ENCODE measurements at places on chromosomes 1 and 21.
A peak's percentile ranks its signal among the peaks of the same experiment; 100 is the strongest.

GRCh38 chr1:23216771-23217420 is 406 bp downstream of the HTR1D start:
- peak; percentile 14 for DNase-seq

DNA sequence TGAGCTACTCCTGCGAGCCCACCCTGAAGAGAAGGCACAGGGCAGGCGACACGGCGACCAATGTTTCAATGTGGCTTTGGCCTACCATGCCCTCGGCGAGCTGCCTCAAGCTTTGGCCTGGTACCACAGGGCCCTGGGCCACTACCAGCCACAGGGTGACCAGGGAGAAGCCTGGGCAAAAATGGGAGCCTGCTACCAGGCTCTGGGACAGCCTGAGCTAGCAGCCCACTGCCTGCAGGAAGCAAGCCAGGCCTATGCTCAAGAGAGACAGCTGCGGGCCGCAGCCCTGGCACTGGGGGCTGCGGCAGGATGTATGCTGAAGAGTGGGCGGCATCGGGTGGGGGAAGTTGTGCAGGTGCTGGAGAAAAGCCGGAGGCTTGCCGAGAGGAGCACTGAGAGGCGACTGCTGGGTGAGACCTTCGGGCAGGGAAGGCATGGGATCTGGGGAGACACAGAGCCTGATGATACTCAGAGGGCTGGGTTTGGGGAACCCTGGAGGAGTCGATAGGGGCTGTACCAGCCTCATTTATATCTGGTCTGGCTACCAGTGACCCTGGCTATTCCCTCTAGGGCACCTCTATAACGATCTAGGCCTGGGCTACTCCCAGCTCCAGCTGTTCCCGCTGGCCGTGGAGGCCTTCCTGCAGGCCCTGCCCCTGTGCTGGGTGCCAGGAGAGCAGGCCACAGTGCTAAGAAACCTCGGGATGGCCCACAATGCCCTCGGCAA is 2.3 kb downstream of the TTC24 start:
- peak; percentile 57 for DNase-seq

DNA sequence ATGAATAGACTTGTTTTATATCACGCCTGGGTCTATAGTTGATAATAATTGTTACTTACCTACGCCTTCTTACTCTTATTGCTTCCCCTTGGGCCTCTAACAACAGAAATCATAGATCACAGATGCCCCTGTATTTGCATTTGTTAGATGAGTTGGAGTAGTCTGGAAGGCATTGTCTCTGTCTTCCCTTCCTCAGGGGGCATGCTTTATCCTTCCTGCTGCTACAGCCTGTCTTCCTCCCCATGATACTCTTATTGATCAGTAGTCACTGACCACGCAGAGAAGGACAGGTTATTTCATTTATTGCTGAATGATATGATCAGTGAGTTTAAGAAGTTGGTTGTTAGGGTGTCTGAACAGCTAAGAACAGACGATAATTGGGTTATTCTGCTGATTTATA is 98.4 kb downstream of the DNM3 start:
- no peak for DNase-seq

GRCh38 chr1:31595836-31596736 is 19.8 kb downstream of the TINAGL1 start:
- DNase-seq, result no peak

DNA sequence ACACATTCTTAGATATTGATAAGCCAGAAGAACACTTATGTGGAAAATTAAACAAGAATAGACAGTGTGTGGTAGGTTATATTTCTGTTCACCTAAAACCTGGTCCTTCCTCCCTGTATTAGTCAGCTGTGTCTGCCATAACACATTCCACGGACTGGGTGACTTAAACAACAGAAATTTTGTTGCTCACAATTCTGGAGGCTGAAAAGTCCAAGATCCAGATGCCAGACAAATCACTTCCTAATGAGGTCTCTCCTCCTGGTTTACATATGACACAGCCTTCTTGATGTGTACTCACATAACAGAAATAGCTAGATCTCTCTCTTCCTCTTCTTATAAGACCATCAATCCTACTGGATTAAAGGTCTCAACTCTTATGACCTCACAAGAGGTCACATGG is 25.7 kb downstream of the JMJD4 start:
- no peak for DNase-seq

DNA sequence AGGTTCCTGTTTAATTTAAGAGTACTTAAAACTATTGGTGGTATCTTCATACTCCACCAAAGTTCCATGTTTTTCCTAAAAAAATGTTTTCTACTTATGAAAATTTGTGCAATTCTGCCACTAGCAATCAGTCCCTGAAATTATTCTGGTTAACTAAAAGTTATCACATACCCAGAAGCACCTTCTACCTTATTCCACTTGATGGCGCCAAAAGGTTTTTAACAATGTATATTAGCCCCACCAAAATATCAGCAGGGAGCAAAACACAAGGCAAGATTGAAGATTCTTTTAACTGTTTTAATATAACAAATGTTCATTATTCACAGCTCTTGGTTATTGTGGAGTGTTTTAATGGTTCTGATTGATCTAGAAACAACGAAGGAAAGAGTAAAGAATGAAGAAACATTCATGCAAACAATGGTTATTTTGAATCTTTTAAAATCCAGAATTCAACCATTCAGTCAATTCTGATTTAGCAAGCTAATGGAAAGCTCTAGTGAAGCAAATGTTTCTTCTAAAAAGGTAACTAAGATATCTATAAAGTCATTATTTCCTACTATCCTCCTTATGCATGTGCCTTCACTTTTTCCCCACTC is 67.2 kb downstream of the TTLL7 start:
- peak; percentile 15 for DNase-seq

DNA sequence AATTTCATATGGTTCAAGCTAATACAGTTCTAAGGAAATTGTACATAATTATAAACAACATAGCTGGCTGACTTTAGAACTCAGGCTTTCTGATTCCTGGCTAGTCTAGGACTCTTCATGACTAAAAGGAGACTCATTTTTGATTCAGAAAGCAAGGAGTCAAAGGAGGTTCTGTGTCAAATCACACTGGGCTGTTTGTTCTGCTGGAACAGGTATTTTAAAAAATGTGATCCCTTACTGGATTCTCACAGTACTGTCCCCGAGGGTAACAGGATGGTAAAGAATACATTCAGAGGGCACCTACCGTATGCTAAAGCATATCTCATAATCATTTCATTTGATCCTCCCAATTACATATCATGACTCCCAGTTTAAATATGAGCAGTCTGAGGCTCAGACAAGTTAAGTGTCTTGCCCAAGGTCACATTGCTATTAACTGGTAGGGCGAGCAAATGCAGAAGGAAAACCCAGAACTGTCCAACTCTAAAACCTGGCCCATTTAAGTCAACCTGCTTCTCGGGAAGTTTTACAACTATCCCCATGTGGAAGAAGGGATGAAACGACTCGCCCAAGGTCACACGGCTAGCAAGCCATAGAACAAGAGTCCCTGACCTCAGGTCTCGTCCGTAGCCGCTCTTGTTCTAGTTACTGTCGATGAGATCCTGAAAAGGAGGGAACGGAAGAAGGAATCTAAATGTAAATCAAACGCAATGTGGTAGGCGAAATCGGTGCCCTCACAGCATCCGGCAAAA is 675 bp downstream of the MYSM1 start:
- DNase-seq, result no peak

DNA sequence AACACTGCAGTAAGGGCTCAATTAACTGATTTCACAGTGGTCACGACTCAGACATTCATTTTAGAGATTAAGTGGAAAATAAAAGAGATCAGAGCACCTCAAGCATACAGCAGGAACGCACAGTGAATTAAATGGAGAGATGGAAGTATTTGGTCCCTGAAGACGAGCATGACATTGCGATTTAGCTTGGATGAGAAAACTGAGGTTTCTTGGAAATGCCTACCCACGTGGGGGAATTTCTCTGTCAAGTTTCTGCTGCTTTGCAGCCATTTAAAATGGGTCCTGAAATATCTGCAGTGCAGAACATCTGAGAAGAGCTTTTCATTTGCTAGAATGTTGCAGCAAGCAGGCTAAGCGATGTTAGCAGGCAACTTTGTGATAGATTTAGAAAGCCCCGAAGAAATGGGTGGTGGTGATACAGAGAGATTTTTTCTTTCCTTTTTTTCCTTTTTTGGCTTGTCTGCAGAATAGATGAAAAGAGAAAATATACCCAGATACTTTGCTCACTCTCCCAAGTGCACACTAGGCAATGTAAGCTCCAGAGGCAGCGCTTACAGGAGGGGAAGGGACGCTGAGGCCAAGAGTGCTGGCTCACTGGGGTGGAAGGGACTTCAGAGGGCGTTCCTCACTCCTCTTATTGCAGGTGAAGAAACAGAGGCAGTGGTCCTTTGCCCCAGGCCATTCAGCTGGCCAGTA is 258.0 kb downstream of the KCNJ6 start:
- no peak for DNase-seq

DNA sequence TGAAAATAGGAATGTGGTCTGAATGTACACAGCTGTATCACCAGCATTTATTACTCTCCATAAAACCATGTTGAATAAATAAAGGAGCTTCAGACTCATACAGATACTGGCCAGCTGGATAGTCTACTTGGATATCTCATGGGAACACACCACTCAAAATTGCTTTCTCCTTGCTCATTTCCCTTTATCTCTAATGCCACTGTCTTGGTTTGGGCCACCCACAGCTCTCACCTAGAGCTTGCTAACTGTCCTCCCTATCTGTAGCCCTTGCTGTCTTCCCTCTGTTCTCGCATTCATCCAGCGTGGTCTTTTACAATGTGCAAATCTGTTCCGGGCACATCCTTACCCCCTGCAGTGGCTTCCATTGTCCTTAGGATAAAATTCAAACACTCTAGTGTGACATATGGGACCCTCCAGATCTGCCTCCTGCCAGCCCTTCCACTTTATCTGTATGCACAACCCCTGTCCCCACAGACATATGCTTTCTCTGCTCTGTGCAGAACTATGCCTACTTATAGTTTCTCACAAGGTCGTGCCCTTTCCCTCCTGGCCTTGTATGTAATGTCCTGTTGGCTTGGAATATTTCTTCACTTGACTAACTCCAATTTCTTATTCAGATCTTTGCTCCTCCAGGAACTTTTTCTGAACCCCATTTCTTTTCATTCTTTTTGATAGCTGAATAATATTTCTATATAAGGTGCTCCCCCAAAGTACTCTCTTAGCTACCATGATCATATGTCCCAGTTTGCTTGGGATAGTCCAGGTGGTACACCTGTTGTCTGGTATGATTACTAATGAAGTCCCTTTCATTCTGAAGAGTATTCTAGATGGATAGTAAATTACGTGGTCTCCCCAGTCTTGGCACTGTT is 2.9 kb downstream of the FLVCR1 start:
- DNase-seq, result no peak

GRCh38 chr1:179476484-179476883 is 99.3 kb downstream of the NPHS2 start:
- DNase-seq, result no peak

DNA sequence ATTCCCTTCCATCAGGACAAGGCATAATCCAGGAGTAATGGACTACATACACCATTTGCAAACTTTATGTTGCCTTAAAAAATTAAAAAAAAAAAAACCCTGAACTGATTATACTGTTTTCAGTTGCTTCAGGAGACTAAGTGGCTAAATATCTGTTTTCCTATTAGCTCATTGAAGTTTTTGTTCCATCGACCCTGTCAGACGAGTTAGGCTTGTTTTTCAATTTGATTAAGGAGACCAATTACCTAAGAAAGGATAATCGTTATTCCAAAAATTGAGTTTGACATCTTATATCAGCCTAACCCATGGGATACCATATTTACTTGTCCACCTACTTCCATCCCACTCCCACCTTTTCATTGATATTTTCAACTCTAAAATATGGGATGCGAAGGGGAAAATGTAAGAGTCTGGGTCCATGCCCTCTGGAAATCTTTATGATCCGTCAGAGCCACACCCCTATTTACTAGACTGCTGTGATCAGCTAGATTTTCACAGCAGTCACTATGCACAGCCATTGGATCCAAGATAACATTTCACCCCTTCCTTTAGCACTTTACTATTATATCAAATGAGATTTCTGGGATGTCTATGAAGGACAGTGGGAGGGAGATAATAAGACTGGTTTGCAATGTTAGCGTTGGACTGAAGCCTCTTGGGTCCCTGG is 41.0 kb downstream of the IL12RB2 start:
- DNase-seq, result no peak

DNA sequence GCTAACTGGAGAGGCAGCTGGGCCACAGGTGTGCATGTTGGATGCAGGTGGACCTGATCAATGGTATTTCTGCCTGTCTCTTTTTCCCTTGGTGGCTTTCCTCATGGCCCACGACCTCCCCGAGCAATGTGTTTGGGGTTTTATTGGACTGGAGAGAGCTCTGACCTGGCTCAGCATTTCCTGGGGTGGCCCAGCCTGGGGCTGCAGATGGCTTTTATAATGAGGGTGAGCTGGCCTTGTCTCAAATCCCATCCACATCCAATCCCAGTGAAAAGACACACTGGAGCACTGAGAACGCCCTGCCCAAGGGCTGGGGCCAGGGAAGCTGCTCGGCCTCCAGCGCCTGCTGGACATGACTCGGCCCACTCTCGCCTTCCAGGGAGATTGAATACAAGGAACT is 44.1 kb downstream of the SIM2 start:
- DNase-seq, result no peak

DNA sequence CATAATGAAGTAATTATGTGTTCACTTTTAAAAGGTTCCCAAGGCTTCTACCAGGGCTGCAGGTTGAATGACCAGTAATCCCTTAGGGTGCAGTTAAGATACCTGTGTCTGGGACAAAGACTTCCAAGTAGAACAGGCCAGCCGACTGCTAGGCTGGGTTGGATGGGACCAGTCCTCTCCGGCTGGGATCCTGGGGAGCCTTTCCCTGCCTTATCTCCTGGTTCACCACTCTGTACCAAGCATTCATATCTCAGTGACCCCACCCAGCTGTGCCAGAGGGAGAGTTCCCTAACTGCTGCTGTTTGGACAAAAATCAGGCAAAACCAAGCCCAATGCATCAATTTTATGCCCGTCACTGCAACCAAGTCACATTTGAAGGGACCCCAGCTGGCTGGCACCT is 116.2 kb upstream of the ATP1A1 start:
- DNase-seq, result no peak

GRCh38 chr1:180530501-180530900 is 28.1 kb upstream of the ACBD6 start:
- no peak for DNase-seq

- DNase-seq, result no peak
These were observed 155.5 kb downstream of the GLUL start for GRCh38 chr1:182235952-182236650.

DNA sequence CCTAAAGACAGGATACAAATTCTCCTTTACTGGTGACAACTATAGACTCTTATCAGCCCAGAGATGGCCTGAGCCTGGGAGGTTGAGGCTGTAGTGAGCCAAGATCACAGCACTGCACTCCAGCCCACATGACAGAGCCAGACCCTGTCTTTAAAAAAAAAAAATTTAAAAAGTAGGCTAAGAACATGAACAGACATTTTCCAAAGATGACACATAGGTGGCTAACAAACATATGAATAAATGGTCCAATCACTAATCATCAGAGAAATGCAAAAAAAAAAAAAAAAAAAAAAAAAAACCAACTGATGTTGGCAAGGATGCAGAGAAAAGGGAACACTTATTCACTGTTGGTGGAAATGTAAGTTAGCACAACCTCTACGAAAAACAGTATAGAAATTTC is 65.0 kb downstream of the TOR3A start:
- no peak for DNase-seq

GRCh38 chr1:209839875-209840546 is 12.2 kb downstream of the UTP25 start:
- no peak for DNase-seq

GRCh38 chr1:42214447-42214871 is 49.9 kb upstream of the GUCA2A start:
- no peak for DNase-seq
